Stimulated activated naive B cell treated with anti-CD40 and anti-IgM and Interleukin-4, amounts not matched to agents 10 μg/mL and 1 μg/mL and 100 μg/mL, for 72 hours (primary cell): ENCODE measurements at places on chromosomes 5 and 9.

GRCh38 chr5:37557734-37558293 is 178.7 kb downstream of the WDR70 start:
- H3K27me3 ChIP-seq: no peaks in the 10 kb centered on the region
- DNase-seq: no peak
- H3K4me1 ChIP-seq: peaks cover 5% of the 10 kb centered on the region
- no peak overlapping the region for H3K27ac ChIP-seq
- H3K36me3 ChIP-seq: peaks cover 8% of the 10 kb centered on the region
- H3K4me3 ChIP-seq: no peak overlapping the region

- peaks cover 12% of the 10 kb centered on the region for H3K36me3 ChIP-seq
- no peaks in the 10 kb centered on the region for H3K27me3 ChIP-seq
- H3K4me1 ChIP-seq: peaks cover 71% of the 10 kb centered on the region
- peak overlapping the region; percentile 63 for H3K4me3 ChIP-seq
These were observed 4.4 kb upstream of the TMEM268 start for GRCh38 chr9:114606597-114607207.

- H3K27me3 ChIP-seq: peaks cover under 1% of the 10 kb centered on the region
- no peaks in the 10 kb centered on the region for H3K36me3 ChIP-seq
- peaks cover 8% of the 10 kb centered on the region for H3K4me1 ChIP-seq
- no peak overlapping the region for H3K4me3 ChIP-seq
- no peak overlapping the region for H3K27ac ChIP-seq
These were observed 153.1 kb downstream of the DROSHA start for GRCh38 chr5:31378838-31379237.

- peak overlapping the region; percentile 65 for H3K27ac ChIP-seq
- DNase-seq: no peak
- H3K4me1 ChIP-seq: peaks cover 26% of the 10 kb centered on the region
- peak overlapping the region; percentile 56 for H3K4me3 ChIP-seq
- H3K27me3 ChIP-seq: peaks cover 97% of the 10 kb centered on the region
- peaks cover 6% of the 10 kb centered on the region for H3K36me3 ChIP-seq
These were observed 3.5 kb upstream of the PRDM12 start for GRCh38 chr9:130660683-130661450.

GRCh38 chr9:134359493-134360179 is 33.4 kb downstream of the RXRA start:
- no peak overlapping the region for H3K4me3 ChIP-seq
- no peaks in the 10 kb centered on the region for H3K27me3 ChIP-seq
- peaks cover 9% of the 10 kb centered on the region for H3K4me1 ChIP-seq
- DNase-seq: no peak

DNA sequence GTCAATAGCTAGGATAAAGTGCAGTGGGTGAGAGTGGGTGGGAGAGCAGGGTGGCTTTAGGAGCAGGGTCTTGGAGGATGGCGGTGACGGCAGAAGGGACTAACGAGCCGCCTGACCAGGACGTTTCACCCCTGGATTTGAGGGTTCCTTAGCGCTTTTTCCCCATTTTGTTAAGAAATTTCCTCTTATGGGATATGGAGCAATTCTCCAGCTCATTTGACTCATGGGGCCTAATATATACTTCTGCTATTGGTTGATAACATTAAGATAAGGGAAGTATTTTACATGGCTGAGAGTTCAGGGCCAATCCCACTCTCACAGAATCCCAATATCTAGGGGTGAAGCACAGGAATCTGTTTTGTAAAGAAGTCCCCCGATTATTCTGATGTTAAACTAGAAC is 17.6 kb downstream of the CD180 start:
- H3K27me3 ChIP-seq: no peaks in the 10 kb centered on the region
- H3K4me1 ChIP-seq: peaks cover 41% of the 10 kb centered on the region
- no peak for DNase-seq
- no peak overlapping the region for H3K4me3 ChIP-seq
- peaks cover 92% of the 10 kb centered on the region for H3K36me3 ChIP-seq
- peak overlapping the region; percentile 37 for H3K27ac ChIP-seq
